Pulmonary artery endothelial cell (primary cell): ENCODE measurements at places on chromosomes 12 and 14.
A peak's percentile ranks its signal among the peaks of the same experiment; 100 is the strongest.

GRCh38 chr12:69913526-69913925, 88.5 kb downstream of the MYRFL start:
- DNase-seq: no peak

- DNase-seq: no peak
Observed at GRCh38 chr12:57745485-57745881, 644 bp downstream of the TSPAN31 start.

GRCh38 chr12:29041621-29042020, 107.5 kb upstream of the FAR2 start:
- no peak for DNase-seq

DNA sequence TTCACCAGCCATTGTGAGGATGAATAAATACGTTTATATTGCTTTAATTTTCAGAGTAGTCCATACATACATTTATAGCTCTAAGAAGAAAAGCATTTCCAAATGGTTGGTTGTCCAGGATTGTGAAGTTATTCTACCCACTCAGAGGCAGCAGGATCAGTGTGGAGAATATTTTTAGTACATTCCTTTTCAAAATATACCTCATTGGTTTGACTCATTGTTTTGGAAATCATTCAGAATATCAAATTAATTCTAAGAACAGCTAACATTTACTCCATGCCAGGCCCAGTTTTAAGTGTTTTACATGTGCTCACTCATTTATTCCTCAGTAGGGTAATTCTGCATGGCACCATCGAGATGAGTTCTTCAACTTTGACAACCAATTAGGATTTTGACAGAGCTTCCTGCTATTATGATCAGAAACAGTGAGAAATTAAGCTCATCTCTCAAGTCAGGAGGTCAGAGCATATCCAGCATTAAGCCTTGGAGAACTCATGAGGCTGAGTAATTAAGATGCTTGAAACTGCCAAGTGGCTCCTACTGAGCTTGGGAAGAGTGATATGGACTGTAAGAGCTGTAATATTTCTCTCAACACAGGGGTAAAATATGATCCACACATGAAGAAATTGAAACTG, 153.3 kb upstream of the CLEC14A start:
- no peak for DNase-seq

GRCh38 chr14:67919259-67920032, 99.9 kb downstream of the RAD51B start:
- DNase-seq: no peak

DNA sequence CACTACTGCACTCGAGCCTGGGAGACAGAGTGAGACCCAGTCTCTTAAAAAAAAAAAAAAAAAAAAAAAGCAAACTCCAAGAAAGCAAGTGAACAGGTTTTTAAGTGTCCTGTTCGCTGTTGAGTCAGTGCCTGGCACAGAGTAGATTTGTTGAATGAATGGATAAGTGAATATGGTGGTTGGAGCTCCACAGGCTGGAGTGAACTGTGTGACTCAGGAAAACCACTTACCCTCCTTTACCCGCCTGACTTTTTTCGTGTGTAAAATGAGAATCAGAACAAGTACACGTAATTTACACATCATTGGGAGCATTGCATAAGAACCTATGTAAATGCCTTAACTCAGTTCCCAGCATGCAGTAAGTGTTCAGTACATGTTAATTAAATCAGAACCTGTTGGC, 24.0 kb upstream of the ESRRB start:
- DNase-seq: no peak

GRCh38 chr14:68283378-68284123, 464.0 kb downstream of the RAD51B start:
- DNase-seq: no peak

GRCh38 chr14:69789118-69789640, 7.9 kb downstream of the SLC10A1 start:
- DNase-seq: no peak

DNA sequence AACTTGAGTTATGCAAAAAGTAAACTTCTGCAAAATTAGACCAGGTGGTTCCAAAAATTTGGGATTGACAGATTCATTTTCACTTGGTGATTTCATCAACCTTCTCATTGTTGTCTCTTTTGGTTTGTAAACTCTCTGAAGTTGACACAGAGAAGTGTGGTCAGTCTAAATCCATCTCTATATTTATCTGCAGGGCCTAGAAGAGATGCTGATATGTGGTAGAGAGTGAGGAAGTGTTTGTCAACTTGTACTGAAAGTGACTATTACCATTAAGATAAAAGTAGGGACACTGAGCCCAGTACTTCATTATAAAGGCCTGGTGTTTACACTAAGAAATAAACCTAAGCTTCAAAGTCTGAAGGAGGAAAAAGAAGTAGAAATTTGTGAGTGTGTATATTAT, 73.7 kb downstream of the RMST start:
- no peak for DNase-seq

- no peak for DNase-seq
Observed at GRCh38 chr12:45669093-45669492, 60.4 kb upstream of the ARID2 start.

GRCh38 chr12:96489392-96490056, at the start of gene CFAP54:
Gene CFAP54, plus strand, starts transcription at chr12:96489577. Its CDS starts 33 bp downstream, at chr12:96489610.
- DNase-seq: peak; percentile 71

DNA sequence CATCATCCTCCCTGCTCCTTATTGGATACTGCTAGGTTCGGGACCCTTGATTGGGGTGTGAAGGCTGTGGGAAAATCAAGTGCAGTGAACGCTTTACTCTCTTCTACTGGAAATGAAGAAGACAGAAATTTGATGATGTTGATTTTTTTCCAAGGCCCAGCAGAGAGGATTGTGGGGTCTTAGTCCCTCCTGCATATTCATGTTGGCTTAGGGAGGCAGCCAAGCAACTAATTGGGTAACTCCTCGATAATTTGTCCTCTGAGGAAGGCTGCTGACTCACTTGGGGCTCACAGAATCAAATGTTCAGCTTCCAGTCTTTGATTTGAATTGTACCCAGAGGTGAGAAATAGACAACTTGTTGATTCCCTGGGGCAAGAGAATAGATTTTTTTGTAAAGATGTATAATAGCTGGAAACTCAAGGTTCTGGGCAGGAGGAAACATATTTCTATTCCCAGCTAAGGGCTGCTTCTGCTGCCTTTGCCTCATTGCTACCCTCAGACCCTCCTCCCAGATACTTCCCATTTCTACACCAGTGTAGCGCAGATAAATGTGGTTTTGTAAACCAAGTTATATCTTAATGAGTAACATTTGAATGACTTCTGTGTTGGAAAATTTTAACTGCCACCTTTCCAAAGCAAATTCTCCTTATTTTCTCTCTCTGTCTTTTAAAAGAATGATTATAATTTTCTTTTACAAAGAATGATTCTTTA, 21.7 kb downstream of the NEUROD4 start:
- DNase-seq: no peak

- no peak for DNase-seq
Observed at GRCh38 chr14:104582005-104582404, 2.4 kb downstream of the C14orf180 start.

GRCh38 chr12:51827925-51828818, 20.3 kb downstream of the FIGNL2 start:
- DNase-seq: no peak
